ENCODE measurements at places on chromosomes 2 and 18. TPM values are rescaled to one million over a fixed set of nuclear protein-coding genes. Genes with fewer than 3 reads are reported as not detected.

L3MBTL4 gene
- 13.1 TPM for total RNA-seq

IMPACT gene
- 20.3 TPM for total RNA-seq

TGFA gene
- 7.5 TPM for total RNA-seq

ME2 gene
- 112 TPM for total RNA-seq

MC4R gene
- 1.3 TPM for total RNA-seq

C2orf92 gene
- total RNA-seq = 11.3 TPM

NOL4 gene
- total RNA-seq = 160 TPM

UGT1A3 gene
- not detected for total RNA-seq

OTX1 gene
- total RNA-seq = 4.1 TPM

TRIM54 gene
- not detected for total RNA-seq

DES gene
- total RNA-seq = not detected

TCF23 gene
- total RNA-seq = not detected

PLEKHH2 gene
- total RNA-seq = 12.5 TPM
